CD4-positive, alpha-beta T cell treated with Interleukin-6 at 100 ng/mL for 8 hours (primary cell): ENCODE measurements at places on chromosomes 6 and 20.

- no peak for DNase-seq
Observed at GRCh38 chr6:53124131-53124800, 24.4 kb downstream of the GCM1 start.

- no peak for DNase-seq
Observed at GRCh38 chr6:13183415-13184088, 144.8 kb downstream of the TBC1D7 start.

GRCh38 chr20:14950633-14951032 is 613.2 kb upstream of the FLRT3 start:
- DNase-seq, result no peak

- DNase-seq, result no peak
Observed at GRCh38 chr20:59160389-59161115, 3.1 kb upstream of the ZNF831 start.

GRCh38 chr6:85404564-85405174 is 45.2 kb upstream of the NT5E start:
- no peak for DNase-seq

DNA sequence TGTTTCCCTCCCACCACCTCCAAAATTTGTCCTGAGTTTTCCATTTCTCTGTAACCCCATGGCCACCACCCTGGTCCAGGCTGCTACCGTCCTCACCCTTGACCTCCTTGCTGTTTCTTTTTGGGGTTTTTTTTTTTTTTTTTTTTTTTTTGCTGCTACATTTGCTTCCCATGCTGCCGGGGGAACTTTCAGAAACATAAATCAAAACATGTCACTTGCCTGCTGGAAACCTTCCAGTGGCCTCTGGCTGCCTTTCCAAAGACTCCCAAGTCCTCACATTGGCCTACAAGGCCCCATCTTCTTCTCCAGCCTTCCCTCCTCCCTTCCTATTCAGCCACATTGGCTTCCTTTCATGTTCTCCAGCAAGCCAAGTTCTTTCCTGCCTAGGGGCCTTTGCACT is 50.4 kb upstream of the PTGIS start:
- DNase-seq, result no peak

GRCh38 chr20:51529081-51529681 is 13.3 kb downstream of the NFATC2 start:
- DNase-seq, result no peak

- no peak for DNase-seq
Observed at GRCh38 chr20:37850724-37851355, 52.1 kb upstream of the VSTM2L start.

- DNase-seq, result no peak
Observed at GRCh38 chr6:116073765-116074440, 13.2 kb upstream of the FRK start.

- DNase-seq, result no peak
Observed at GRCh38 chr20:884983-885952, 30.9 kb downstream of the ANGPT4 start.

GRCh38 chr20:44716309-44717106 is 1.3 kb downstream of the CCN5 start:
- no peak for DNase-seq

GRCh38 chr20:33803921-33804337 is 7.2 kb upstream of the CHMP4B start:
- no peak for DNase-seq

GRCh38 chr6:52233975-52234823 is 10.1 kb downstream of the IL17F start:
- no peak for DNase-seq

GRCh38 chr20:33337119-33337518 is 54.1 kb downstream of the BPIFB1 start:
- DNase-seq, result no peak
